Activated gamma-delta T cell treated with Interleukin-2 at 50 U/mL for 16 hours (primary cell): ENCODE measurements at places on chromosomes 16 and 17.

DNA sequence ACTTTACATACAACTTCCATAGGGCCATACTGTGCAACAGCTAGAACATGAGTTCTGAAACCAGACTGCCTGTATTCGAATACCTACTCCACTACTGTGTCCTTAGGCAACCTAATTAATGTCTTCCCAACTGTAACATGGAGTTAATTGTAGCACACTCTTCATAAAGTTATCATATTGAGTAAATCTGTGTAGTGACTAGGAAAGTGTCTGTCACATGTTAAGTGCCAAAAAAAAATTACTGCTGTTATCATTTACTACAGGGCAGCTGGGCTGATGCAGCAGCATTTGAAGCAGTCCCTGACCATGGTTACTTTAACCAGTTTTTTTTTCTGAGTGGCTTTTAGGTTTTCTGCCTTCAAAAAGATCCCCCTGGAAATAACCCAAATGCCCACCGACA lies 10.9 kb upstream of the ZNF23 start:
- no peak for DNase-seq

DNA sequence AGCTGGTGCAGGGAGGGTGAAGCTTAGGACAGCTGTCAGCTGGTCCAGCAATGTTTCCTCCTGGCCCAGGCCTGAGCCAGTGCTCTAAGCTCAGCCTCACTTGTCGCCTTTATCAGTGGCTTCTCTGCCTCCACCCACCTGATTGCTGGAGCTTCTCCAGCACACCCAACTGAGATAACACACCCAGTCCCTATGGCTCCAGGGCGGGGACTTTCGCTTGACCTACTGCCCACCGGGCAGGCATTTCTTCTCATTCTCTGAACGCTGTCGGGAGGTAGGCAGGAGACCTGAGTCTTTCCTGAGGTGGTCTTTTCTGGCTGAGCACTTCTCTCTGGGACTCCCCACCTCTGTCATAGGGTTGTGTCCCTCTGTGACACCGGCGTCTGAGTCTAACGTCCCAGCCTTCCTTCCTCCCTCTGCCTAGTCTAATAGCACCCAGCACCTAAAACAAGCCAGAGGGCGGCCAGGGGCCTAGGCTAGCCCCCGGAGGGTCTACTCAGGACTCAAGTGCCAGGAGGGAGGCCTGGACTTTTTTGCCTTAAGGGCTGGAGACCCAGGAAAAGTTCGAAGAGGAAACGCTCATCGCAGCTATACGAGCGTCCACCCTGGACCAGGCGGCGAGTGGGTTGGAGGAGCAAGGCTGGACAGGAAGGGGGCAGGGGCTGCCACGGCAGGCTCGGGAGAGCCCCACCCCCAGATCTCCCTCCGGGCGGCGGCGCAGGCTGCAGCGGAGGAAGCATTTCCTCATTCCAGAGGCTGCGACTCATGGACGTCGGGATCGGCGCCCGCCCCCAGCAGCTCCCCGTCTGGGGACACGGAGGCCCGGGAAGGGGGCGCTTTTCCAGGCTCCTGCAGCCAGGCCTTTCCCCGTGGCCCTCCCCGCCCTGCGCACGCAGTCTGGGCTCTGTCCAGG lies 756 bp downstream of the TAX1BP3 start:
- DNase-seq = no peak

- no peak for DNase-seq
Observed at GRCh38 chr17:1797323-1797722, 32.4 kb downstream of the SMYD4 start.

GRCh38 chr17:15334266-15334665 lies 7.1 kb downstream of the TEKT3 start:
- DNase-seq = no peak

GRCh38 chr16:6360641-6361040 lies 972.0 kb upstream of the RBFOX1 start:
- DNase-seq = no peak

GRCh38 chr17:20184977-20185619 lies 175.9 kb downstream of the SPECC1 start:
- no peak for DNase-seq

- peak; percentile 32 for DNase-seq
Observed at GRCh38 chr16:84652566-84652965, 4.3 kb downstream of the KLHL36 start.
